ENCODE measurements at places on chromosomes 16 and 17.
A peak's percentile ranks its signal among the peaks of the same experiment; 100 is the strongest.

DNA sequence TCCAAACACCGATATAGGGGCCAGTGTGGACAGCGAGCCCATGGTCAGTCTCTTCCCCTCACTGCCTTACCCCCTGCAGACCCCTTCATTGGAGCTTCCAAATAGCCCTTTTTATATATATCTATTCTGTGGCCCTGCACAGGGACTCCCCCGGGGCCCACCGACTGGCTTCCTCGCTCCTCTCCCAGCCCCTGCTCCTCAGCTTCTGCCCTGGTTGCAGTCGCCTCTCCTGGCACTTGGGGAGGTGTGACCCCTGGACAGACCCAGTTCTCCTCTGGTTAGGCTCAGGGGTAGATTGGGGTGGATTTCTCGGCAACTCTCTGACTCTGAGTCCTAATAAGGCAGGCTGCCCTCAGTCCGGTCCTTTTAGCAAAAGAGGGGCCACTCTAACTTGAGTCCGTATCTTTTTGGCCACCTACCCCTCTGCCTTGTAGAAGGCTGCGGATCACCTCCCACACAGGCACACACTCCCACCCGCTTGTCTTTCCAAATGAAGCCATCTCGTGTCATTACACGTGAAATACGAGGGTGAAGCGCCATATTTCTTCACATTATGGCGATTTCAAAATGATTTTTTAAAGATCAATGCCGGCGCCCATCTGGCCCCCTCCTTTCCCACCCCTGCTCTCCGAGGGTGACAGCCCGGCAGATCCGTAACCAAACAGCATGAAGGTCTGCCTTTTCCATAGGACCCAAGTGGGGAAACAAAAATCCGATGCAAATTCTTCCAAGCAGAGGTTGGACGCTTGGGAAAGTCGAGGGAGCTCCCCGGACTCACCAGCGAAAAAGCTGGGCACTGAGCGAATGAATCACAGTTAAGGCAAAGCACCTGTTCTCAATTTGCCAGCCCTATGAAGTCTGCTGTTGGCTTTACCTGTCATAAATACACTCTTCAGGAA is 1.7 kb upstream of the HOXB9 start:
- DNase-seq, result no peak

- DNase-seq, result no peak
These were observed 92.7 kb upstream of the FA2H start for GRCh38 chr16:74867281-74867849.

GRCh38 chr17:64580384-64581315 is 73.9 kb downstream of the CEP95 start:
- DNase-seq, result peak; percentile 11

- DNase-seq, result peak; percentile 42
These were observed 3.2 kb upstream of the PER1 start for GRCh38 chr17:8155231-8155995.

- DNase-seq, result peak; percentile 52
These were observed at the start of gene RHBDL1 for GRCh38 chr16:674968-675883. Gene RHBDL1 (plus strand): TSS chr16:675671. CDS start chr16:675791, 120 bp downstream.

DNA sequence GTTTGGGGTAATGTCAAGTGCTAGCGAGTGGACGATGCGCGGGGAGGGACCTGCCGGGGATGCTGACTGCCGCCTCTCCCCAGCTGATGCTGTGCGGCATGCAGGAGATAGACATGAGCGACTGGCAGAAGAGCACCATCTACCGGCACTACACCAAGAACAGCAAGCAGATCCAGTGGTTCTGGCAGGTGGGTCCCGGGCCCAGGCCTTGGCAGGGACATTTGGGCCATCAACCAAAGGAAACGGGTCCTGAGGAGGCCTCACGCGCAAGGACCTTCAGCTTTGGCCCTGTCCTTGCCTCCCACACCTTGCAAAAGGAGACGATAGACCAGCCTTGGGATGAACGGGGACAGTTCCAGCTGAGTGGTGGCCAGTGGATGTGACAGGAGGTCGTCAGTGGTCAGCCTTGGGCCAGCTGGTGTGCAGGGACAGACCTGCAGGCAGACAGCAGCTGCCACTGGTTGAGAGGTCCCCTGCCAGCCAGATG is 13.6 kb upstream of the CLEC18A start:
- DNase-seq, result no peak
